ENCODE measurements at places on chromosomes 6 and 20.

GRCh38 chr6:170177772-170178560 lies 112.9 kb downstream of the DLL1 start:
- DNase-seq, result no peak

GRCh38 chr20:61582196-61582923 lies 330.3 kb downstream of the CDH4 start:
- DNase-seq, result no peak

- no peak for DNase-seq
These were observed 83.7 kb downstream of the SULF2 start for GRCh38 chr20:47701612-47702011.

DNA sequence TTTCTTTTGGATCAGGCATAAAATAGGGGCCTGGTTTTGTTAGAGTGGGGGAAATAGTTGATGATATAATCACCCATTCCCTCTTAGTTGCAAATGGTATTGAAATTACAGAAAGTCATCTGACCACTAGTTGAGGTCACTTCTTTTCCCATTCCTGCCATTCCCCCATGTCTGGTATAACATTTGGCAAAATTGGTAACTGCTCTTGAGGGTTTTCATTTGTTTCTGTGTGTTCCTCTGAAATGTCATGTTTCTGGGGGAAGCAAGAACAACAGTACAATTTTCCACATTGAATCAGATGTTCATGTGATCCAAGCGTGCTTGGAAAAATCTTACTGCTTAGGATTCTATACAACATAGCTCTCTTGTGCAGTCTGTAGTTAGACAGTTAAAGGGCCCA lies 7.3 kb downstream of the AIG1 start:
- no peak for DNase-seq

DNA sequence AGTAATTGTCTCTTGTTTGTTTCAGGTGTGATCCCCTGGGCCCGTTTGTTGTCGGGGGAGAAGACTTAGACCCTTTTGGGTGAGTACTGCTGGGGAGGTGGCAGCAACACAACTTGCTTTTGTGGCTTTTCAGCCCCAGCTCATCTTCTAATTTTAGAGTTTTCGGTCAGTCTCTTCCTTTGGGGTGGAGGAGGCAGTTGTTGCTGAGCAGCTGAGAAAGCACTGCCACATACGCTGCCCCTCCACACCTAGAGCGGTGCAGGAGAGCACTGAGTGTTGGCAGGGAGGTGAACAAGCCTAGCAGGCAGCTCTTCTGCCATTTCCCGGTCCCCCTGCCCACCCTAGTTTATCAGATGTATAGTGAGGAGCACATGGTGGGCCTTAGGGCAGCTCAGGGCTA lies 21.7 kb downstream of the TMEM74B start:
- no peak for DNase-seq

GRCh38 chr20:1648101-1648500 lies 9.5 kb downstream of the SIRPG start:
- DNase-seq, result no peak

DNA sequence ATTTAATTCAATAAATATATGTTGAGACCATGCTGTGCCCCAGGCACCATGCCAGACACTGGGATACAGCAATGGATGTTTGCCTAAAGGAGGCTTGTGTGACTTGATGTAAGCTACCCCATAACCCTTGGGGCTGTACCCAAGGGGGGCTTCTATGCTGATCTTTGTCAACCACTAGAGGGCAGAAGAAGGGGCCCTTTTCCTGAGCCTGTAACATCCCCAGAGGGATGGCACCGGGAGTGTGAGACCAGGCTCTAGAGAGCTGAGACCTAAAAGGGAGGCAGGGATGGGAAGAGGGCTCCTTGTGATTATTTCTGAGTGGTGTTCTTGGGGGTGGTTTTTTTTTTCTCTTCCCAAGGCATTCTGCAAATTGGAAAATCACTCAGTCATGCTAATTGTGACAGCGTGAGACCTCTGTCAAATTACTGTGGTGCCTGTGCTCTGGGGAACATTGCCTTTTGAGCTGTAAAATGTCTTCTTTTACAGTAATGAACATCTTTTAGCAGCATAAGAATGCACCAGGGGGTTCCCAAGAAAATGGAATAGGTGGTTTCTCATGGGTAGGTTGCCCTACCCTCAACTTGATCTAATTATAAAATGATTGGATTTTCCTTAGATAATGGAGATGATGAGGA lies 138.7 kb upstream of the SLC24A3 start:
- no peak for DNase-seq

GRCh38 chr6:27894839-27895762 lies 17.1 kb downstream of the OR2B2 start:
- no peak for DNase-seq

- no peak for DNase-seq
These were observed 62.0 kb upstream of the PHACTR2 start for GRCh38 chr6:143615785-143616184.

GRCh38 chr20:13322198-13322597 lies 101.1 kb downstream of the ISM1 start:
- no peak for DNase-seq

DNA sequence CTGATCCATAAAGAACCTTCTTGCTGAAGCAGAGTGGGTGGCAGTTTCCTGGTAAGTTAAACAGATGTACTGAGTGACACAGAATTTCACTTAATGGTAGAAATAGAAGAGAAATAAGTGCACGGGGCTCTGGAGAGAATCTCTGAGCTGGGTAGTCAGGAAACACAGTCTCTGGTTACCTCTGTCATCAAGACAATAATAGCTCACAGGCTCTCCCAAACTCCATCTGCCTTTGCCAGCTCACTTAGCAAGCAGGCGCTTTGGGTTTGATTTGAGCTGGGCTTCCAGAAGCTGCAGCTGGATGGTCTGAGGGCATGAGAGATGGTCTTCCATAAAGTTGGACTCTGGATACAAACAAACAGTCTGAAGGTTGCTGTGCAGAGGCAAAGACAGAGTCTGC lies 39.6 kb upstream of the PRSS35 start:
- DNase-seq, result no peak

- DNase-seq, result no peak
These were observed 183.6 kb downstream of the PRL start for GRCh38 chr6:22113026-22113766.
